ENCODE measurements at places on chromosomes 4 and X.

DNA sequence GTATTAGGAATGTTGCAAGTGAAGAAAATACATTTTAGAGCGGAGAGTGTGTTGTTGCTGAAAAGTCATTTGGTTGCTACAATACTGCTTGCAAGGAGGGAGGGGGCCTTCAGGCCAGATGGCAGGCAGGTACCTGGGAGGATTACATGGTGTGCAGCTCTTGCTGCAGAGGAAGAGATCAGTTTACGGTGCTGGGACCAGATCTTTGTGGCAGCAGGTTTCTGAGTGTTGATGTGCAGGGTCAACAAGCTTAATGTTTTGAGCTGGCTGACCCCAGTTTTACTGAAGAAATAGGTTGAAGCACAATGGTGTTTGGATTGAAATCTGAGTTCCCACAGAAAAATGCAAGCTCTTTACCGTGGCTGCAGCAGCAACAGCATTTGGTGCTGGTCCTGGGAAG, 96.4 kb upstream of the DDIT4L start:
- DNase-seq = no peak

DNA sequence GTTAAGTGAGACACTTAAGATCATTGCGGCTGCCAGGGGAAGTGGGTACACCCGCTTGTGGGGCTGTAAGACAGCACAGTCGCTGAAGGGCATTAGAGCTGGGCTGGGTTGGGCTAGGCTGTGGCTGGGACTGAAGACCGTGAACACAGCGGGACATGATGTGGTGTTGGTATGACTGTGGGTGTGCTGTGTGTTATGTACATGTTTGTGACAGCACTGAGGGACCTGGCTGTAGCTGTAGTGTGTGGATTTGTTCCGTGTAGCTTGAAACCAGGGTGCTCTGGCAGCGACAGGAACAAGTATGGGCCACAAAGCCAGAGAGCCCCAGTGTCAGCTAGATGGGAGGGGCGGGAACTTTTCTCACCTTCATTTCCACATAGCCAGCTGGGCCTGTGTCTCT, 82.1 kb downstream of the NHSL2 start:
- DNase-seq = no peak

DNA sequence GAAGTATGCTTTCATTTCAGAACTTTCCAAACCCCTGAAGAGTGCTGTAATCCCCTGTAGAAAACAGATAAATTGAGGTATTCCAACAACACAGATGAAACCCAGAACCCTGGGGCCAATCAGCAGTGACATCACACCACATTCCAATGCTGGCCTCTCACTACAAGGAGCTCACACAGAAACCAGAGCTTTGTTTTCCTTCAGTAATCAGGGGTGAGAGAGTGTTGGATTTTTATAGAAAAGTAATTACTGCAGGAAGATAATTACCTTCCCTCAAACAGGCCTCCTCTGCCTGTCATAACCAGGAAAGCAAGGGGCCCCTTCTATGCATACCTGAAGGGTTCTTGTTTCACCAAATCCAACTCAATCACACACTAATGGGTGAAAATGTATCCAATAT, 246.2 kb downstream of the SCFD2 start:
- DNase-seq = peak; percentile 22

- no peak for DNase-seq
Observed at GRCh38 chrX:32582729-32583128, 628.6 kb downstream of the DMD start.

DNA sequence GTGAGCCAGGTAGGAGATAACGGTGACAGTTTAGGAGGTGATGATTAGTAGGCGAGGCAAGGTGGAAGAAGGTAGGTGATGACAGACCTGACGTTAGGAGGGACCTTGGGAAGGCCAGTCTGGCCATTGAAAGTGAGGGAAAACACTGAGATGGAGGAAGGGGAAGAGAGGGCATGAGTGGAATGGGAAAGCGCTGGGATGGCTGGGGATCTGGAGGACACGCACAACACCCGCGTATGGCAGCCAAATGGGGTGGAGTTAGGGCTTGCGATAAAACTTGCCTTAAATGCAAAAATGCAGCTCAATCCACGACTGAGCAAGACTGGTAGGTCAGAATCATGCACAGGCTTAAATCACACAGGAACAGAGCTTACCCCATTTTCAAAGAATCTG, 605 bp upstream of the CDKL2 start:
- DNase-seq = no peak

- no peak for DNase-seq
Observed at GRCh38 chr4:142909908-142910307, 63.8 kb upstream of the INPP4B start.

DNA sequence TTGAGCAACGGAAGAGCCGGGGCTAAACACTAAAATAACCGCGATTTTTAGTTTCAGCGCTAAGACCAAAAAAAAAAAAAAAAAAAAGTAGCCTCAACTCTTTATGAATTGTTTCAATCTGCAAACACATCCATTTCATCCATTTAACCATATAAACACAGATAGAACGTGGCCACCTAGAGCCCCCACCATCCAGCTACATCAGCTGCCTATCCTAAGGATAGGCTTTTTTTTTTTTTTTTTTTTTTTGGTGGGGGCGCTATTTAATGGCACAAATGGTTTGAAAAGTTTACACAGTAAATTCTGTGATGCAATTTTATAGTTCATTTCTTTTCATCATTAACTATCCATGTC, 492 bp upstream of the HDAC8 start:
- DNase-seq = no peak

- DNase-seq = no peak
Observed at GRCh38 chrX:9785254-9785943, 830 bp upstream of the SHROOM2 start.

- DNase-seq = no peak
Observed at GRCh38 chr4:38509551-38509950, 154.4 kb upstream of the KLF3 start.

GRCh38 chr4:80184825-80185756, 12.2 kb upstream of the PRDM8 start:
- DNase-seq = no peak

- no peak for DNase-seq
Observed at GRCh38 chrX:38803243-38803587, 2.0 kb downstream of the MID1IP1 start.

GRCh38 chr4:99324979-99325378, 3.8 kb upstream of the ADH1B start:
- DNase-seq = no peak

DNA sequence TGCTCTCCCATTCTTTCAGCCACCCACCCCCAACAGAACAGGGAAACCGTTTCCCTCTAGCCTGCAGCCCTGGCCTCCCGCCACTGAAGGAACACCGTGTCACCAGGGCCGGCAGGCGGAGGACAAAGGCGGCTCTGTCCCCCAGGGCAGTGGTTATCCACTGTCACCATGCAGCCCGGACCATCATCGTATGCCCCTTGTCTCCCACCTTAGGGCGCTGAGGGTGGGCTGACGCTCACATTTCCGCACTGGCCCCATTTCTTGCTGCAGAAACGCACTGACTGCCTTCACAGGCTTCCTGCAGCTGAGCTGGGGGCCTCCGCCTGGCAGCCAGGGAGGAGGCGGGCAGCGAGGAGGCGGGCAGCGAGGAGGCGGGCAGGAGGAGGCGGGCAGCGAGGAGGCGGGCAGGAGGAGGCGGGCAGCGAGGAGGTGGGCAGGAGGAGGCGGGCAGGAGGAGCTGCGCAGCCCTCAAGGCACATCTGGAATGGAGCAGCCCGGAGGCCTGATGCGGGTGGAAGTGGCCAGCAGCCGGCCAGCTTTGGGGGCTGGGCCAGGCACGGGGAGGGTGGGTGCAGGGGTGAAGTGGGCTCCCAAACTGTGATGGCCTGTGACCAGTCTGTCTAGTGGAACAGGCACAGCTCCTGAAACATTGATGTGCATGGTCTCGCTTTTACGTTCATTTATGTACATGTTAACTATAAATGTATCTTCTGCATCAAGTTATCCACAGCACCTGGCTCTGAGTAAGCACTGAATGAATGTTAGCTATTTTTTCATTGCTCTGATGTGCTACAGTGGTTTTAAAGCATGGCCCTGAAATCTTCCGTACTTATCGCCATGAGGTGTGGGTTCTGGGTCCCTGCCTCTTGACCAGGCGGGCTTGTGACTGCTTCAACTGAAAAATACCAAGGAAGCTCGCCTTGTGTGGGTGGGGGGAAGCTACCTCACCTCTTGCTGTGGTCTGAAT, 20.6 kb upstream of the KIAA0232 start:
- DNase-seq = no peak

DNA sequence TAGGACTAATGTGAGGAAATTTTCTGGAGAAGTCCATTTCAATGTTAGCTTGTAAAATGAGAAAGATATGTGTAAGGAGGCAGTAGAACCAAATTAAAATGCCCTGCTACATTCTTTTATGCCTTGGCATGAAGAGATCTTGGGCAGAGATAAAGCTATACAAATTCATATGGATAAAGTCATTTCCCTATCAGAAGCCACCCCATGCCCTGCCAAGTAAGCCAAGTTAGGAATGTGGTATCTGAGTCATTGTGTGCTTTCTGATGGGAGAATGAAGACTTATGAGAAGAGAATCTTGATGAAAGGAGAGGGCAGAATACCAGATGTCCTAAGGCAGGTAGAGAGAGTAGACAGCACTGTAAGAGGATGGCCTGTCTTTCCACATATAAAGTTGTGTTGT, 83.7 kb downstream of the TEX13A start:
- peak; percentile 5 for DNase-seq

DNA sequence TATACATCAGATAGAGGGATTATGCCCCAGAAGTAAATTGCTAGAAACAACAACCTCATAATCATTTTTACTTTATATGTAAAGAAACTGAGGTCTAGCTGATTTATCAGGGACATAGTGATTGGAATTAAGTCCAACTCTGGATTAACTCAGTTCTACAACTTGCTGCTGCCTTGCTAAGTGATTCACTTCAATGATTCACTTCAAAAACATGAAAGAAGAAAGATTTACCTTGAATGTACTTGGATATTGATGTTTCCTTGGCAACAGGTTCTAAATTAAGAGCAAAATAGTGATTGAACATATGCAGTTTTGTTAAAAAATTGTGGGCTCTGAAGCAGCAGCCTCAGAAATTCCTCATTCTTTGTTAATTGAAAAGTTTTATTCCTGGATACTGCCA, 99.8 kb upstream of the H2AZ1 start:
- peak; percentile 36 for DNase-seq

- no peak for DNase-seq
Observed at GRCh38 chr4:149796381-149796780, 19.3 kb downstream of the IQCM start.

- no peak for DNase-seq
Observed at GRCh38 chr4:535181-535923, 36.3 kb downstream of the PIGG start.

GRCh38 chr4:52172166-52172565, 121.1 kb downstream of the SPATA18 start:
- DNase-seq = no peak

- no peak for DNase-seq
Observed at GRCh38 chrX:26050099-26050498, 88.0 kb upstream of the MAGEB18 start.

GRCh38 chr4:142265946-142266345, 580.2 kb downstream of the INPP4B start:
- no peak for DNase-seq

- no peak for DNase-seq
Observed at GRCh38 chr4:155578219-155578618, 88.4 kb upstream of the GUCY1A1 start.

DNA sequence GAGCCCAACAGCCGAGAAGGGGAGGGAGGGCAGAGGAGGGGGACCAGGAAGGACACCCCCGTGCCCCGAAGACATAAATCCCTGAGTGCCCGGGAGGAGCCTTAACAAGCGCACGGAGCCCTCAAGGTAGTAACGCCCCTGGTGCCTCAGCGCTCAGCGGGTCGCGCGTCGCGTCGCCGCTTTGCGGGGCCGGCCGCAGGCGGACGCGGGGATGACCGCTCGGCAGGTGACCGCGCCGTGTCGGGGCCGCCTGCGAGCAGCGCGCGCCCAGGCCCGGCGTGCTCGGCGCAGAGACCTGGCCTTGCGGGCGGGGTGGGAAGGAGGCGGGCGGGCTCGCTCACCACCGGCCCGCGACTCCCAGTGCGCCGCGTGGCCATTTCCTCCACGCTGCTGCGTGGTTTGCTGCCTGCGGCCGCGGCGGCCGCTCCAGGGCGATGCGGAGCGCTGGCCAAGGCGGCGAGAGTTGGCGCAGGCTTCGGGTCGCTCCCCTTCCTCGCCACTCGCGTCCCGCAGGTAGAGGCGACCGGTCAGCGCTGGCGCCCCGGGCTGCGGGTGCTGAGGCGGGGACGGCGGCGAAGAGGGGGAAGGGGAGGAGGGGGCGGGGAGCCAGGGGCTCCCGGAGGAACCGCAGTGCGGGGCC, 632 bp downstream of the CCSER1 start:
- no peak for DNase-seq

DNA sequence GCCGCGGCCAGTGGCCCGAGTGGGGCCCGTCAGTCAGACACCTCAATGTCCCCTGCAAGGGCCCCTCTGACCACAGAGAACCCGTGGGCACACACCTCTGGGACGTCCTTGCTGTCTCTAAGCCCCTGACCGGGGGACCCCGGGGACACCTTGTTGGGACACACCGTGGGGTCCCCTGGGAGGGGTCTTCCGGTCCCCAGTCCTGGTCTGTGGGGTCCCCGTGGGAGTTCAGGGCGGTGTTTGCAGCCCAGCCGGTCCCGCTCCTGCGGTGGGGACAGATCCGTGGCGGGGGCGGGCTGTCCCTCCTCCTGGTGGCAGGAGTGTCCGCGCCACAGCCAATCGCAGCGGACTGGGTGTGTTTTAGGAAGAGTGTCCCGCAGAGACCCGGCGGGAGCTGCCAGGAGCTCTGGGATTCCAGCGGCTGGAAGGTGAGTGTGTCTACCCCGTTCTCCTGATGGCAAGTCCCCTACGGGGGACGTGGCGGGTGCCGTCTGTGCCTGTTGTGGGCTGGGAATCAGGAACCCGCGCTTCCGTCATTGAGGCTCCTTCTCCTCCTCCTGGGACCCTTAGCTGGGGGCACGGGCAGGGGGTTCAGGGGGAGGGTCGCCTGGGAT, 5.1 kb upstream of the PLCXD1 start:
- DNase-seq = peak; percentile 45

DNA sequence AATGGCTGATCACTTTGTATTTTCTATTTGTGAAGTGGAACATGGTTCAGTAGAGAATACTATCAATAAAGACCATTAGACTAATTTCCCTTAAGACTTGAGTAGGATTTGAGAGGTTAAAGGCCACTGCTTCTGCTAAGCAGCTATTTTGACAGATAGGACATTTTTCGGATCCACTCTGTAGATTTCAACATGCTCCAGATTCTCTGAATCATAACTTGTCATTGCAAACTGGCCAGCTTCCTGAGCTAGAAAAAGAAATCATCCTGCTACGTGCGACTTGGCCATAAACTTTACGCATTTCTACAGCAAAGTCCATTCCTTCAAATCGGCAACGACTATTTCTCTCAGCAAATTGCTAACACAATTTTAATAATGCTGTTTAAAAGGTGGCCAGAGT, 55.2 kb downstream of the MGST2 start:
- DNase-seq = no peak

DNA sequence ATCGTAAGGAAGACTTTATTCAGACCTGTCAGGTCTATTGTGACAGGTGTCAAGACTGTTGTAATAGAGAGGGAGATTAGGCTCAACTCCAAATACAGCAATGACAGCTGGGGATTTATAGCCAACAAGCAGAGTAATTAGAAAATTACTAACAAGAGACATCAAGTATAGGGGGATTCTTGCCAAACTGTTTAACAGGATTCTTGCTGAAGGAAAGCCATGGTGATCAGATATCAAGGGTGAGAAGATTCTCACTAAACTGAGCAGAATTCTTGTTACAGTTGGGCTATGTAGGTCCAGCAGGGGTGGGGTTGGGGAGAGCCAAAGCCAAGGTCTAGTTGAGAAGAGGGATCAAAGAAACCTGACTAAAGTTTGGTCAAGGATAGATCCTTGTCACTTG, 461.0 kb upstream of the GALNT7 start:
- no peak for DNase-seq
